ENCODE measurements at places on chromosomes 11 and 22. TPM values are rescaled to one million over a fixed set of nuclear protein-coding genes. Genes with fewer than 3 reads are reported as not detected.

The SH3BP1 gene
- not detected for total RNA-seq

The GAL3ST3 gene
- not detected for total RNA-seq

The CNGA4 gene
- not detected for total RNA-seq

The BCO2 gene
- total RNA-seq, result 1.1 TPM

The OR52N4 gene
- not detected for total RNA-seq

The MISFA gene
- total RNA-seq, result not detected

The PGM2L1 gene
- total RNA-seq, result 0.39 TPM

The KRTAP5-8 gene
- not detected for total RNA-seq

The INS gene
- not detected for total RNA-seq

The SCGB1D2 gene
- not detected for total RNA-seq

The OR9G4 gene
- total RNA-seq, result not detected

The CDC42BPG gene
- total RNA-seq, result 0.07 TPM

The MMP1 gene
- total RNA-seq, result not detected

The DLAT gene
- 33.1 TPM for total RNA-seq

The GLB1L2 gene
- total RNA-seq, result 11.6 TPM

The BANF1 gene
- 329 TPM for total RNA-seq

The MMP10 gene
- 3.0 TPM for total RNA-seq

The OR4D5 gene
- not detected for total RNA-seq

The POTEH gene
- not detected for total RNA-seq

The UPK3A gene
- not detected for total RNA-seq

The SYT7 gene
- 9.9 TPM for total RNA-seq

The KIF18A gene
- total RNA-seq, result 41.3 TPM

The SLC22A8 gene
- total RNA-seq, result not detected

The OLFML1 gene
- total RNA-seq, result not detected

The TNNT3 gene
- total RNA-seq, result not detected

The ENTHD1 gene
- total RNA-seq, result not detected

The MS4A12 gene
- not detected for total RNA-seq

The GUCD1 gene
- total RNA-seq, result 128 TPM

The WT1 gene
- 0.10 TPM for total RNA-seq

The CASP4 gene
- 38.6 TPM for total RNA-seq

The KDM4F gene
- total RNA-seq, result not detected

The PGA5 gene
- not detected for total RNA-seq

The SAC3D1 gene
- total RNA-seq, result 42.1 TPM

The HOATZ gene
- not detected for total RNA-seq

The BBS1 gene
- 14.7 TPM for total RNA-seq

The OR52B4 gene
- total RNA-seq, result not detected

The TRIM49 gene
- total RNA-seq, result not detected

The FAM118A gene
- 17.1 TPM for total RNA-seq

The ROBO4 gene
- total RNA-seq, result 13.7 TPM

The OSBP gene
- 19.1 TPM for total RNA-seq

The SLC22A12 gene
- not detected for total RNA-seq

The NUP50 gene
- 33.7 TPM for total RNA-seq

The OR51I1 gene
- not detected for total RNA-seq

The APOBEC3G gene
- 0.76 TPM for total RNA-seq

The DRD2 gene
- total RNA-seq, result not detected

The TMA7B gene
- total RNA-seq, result not detected

The SHISAL1 gene
- 49.6 TPM for total RNA-seq

The MUC6 gene
- not detected for total RNA-seq

The FGF4 gene
- total RNA-seq, result not detected
